ENCODE measurements at places on chromosomes 6 and 20. TPM values are rescaled to one million over a fixed set of nuclear protein-coding genes. Genes with fewer than 3 reads are reported as not detected.

Gene ANKRD6
- total RNA-seq: 3.2 TPM

Gene RIPOR2
- 1.0 TPM for total RNA-seq

Gene GPR6
- total RNA-seq: not detected

Gene KIF13A
- total RNA-seq: 83.4 TPM

Gene CLVS2
- not detected for total RNA-seq

Gene TTK
- 39.8 TPM for total RNA-seq

Gene ADGRF1
- total RNA-seq: not detected

Gene C2
- not detected for total RNA-seq

Gene MLIP
- total RNA-seq: 6.1 TPM

Gene SOBP
- 0.05 TPM for total RNA-seq

Gene SLX4IP
- total RNA-seq: 2.5 TPM

Gene KHDC1L
- not detected for total RNA-seq

Gene GSTA2
- not detected for total RNA-seq

Gene BPIFB3
- total RNA-seq: not detected

Gene TRDN
- total RNA-seq: not detected

Gene MUC21
- not detected for total RNA-seq

Gene THBD
- 82.9 TPM for total RNA-seq

Gene PRL
- total RNA-seq: not detected

Gene CFB
- total RNA-seq: 3.9 TPM

Gene CLPSL1
- total RNA-seq: not detected

Gene ZNF165
- 0.49 TPM for total RNA-seq

Gene EBF4
- total RNA-seq: not detected

Gene CENPQ
- total RNA-seq: 16.7 TPM

Gene DHX35
- 8.5 TPM for total RNA-seq

Gene SIRPB2
- 0.07 TPM for total RNA-seq

Gene PGC
- total RNA-seq: not detected

Gene RAET1L
- not detected for total RNA-seq

Gene EPPIN
- not detected for total RNA-seq

Gene HNF4A
- total RNA-seq: not detected

Gene MPIG6B
- not detected for total RNA-seq

Gene PLA2G7
- total RNA-seq: not detected

Gene AVP
- total RNA-seq: not detected

Gene UNC5CL
- not detected for total RNA-seq

Gene GNRH2
- total RNA-seq: not detected

Gene ASF1A
- total RNA-seq: 15.7 TPM

Gene IMPG1
- total RNA-seq: not detected

Gene PLG
- not detected for total RNA-seq

Gene HCRTR2
- total RNA-seq: not detected

Gene NMBR
- not detected for total RNA-seq

Gene ZNF391
- total RNA-seq: 0.27 TPM

Gene CRIP3
- total RNA-seq: not detected

Gene OR2J3
- total RNA-seq: not detected

Gene TRIM40
- not detected for total RNA-seq

Gene SLC24A3
- not detected for total RNA-seq

Gene POPDC3
- total RNA-seq: 0.34 TPM

Gene FOXP4
- total RNA-seq: 2.6 TPM

Gene BEND6
- 0.33 TPM for total RNA-seq

Gene SAMD3
- not detected for total RNA-seq

Gene RTEL1
- total RNA-seq: 16.6 TPM

Gene NFKBIL1
- total RNA-seq: 12.9 TPM

Gene NT5DC1
- total RNA-seq: 13.8 TPM

Gene GABRR2
- not detected for total RNA-seq

Gene BEND3
- total RNA-seq: 1.2 TPM

Gene EPHA7
- total RNA-seq: not detected
